ENCODE measurements at places on chromosomes 2 and 18.

GRCh38 chr2:128308889-128309279 is 9.8 kb downstream of the HS6ST1 start:
- DNase-seq: no peak

DNA sequence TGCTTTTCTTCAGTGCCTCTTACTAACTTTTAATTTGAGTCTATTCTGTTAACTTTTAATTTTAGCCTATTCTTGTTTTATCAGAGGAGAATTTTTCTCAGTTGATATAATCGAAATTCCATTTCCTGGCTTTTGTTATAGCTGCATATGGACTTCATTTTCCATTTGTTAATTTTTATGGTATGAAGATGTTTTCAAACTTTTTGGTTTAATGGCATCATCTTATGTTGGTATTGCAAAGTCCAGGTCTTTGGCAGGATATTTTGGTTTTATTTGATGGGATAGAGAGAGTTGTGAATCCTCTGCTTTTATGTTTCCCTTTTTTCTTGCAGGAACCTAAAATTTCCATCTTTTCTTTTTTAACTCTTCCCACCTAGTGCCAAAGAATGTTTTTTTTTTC is 70.9 kb upstream of the RAPGEF4 start:
- no peak for DNase-seq

DNA sequence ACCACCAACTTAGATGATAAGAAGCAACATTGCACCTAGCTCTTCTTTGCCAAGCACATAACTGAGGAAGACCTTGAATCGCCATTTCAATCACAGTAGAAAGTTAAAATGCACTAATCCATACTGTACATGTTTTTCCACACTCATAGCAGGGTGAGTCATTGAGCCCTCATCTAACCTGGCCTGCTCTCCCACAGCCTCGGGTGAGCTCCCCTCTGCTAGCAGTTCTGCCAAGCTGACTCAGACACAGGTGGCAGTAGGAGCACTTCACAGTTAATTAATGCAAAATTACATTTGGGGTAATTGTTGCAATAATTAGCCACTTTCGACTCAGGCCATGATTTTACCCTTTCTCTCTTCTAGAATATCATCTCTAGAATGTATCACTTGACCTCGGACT is 1632.8 kb upstream of the CELF4 start:
- DNase-seq: no peak

DNA sequence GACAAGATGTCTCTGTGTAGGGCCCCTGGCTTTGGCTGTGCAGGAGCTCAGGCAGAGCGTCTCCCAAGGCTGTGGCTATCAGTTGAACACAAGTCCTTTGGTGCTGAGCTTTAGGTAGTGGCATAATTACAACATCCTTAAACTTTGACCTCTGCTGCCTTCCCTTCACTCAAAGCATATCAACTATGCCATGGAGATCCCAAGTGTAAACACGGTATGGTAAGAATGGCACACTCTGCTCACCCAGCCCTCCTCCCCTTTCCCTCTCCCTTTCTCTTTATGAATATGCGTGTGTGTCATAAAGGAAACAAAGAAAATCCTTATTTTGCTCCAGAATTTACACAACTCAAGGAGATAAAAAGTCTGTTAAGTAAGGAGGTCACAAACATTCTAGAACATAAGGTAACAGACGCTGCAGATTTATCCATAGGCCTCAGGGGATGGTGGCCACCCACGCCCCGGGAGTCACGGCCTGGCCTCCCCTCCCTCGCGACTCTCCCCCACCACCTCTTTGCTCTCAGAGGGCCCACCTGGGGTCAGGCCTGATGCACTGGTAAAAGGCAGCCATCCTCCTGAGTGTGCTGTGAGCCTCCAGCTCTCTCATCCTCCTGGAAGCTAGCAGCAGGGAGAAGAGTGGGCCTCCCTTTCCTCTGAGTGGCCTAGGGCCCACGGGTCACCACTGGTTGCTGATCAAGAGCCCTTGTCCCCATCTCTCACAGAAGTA is 67.3 kb downstream of the CRACDL start:
- no peak for DNase-seq

DNA sequence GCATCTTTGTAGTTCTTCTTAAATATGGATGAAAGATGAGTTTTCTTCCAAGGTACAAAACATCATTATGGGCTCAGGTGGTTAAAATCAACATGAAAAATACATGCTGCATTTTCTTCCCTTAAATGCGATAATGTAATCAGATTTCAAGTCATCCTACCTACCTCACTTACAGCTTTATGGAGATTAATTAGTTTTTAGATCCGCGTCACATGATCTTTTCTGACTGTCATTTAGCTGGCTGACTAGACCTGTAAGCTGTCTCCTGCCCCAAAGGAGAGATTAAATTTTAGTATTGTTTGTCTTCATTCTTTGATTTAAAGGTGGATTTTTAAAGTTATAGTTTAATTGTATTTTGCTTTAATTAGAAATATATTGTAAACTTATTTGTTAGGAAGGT is 678.0 kb upstream of the ZEB2 start:
- DNase-seq: peak; percentile 22
